ENCODE measurements at places on chromosomes 1 and 21.

GRCh38 chr1:45969866-45970265, 162.6 kb downstream of the PIK3R3 start:
- DNase-seq: no peak

- no peak for DNase-seq
Observed at GRCh38 chr1:6121651-6122370, 58.3 kb downstream of the CHD5 start.

DNA sequence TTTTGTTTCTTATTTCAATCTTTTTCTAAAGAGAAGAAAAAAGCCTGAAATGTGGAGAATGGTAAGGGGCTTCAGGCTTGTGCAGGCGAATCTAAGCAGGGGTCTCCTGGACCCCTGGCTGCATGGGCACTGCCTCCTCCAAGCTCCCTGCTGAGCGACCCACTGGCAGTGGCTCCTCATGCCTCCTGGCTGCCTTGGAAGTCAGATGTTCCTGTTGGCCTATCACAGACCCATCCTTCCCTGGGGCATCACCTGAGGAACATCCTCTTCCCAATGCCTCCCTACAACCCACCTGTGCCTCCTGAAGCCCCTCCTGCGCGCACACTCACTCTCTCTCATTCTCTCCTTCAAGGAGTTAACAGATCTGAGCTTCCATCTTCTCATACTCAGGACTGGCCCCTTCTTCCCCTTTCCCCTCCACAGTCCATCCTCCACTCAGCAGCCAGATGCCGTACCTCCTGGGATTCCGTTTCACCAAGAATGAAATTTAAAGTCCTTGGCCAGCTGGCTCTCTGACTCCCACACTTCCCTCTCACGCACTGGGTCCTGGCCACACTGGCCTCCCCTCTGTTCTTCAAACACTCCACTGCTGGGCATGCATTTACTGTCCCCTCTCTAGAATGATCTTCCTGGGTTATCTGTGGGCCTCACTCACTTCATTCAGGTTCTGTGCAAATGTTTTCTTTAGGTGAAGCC, 41.7 kb downstream of the AZIN2 start:
- DNase-seq: no peak

DNA sequence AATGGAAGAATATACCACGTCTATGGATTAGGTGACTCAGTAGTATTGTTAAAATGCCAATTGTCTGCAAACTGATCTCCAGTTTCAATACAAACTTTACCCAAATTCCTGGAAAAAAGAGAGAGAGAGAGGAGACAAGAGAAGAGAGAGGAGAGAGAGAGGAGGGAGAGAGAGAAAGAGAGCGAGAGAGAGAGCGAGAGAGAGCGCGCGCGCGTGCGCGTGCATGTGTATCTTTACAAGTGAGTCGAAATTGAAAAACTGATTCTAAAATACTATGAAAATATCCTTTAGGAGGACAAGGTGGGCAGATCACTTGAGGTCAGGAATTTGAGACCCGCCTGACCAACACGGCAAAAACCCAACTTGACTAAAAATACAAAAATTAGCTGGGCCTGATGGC, 65.2 kb downstream of the CDC42BPA start:
- DNase-seq: no peak

DNA sequence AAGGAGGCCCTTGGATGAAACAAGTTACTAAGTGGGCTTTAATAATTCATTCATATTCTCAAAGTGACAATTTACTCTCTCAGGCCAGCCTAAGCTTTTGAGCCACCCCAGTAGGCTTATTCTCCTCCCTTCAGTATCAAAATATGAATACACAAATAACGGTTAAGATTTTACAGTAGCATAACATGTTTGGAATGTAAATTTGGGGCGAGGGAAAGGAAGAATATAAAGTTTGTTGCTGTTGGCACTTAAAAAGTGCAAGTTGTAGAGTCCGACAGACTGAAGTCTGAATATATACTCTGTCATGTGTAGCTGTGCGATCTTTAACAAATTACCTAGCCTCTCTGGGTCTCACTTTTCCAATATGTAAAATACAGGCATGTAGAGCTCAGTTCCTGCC, 22.6 kb upstream of the MYSM1 start:
- no peak for DNase-seq

- no peak for DNase-seq
Observed at GRCh38 chr1:240559781-240560180, 52.2 kb downstream of the GREM2 start.

- no peak for DNase-seq
Observed at GRCh38 chr1:214380986-214381695, 100.2 kb downstream of the SMYD2 start.

- no peak for DNase-seq
Observed at GRCh38 chr1:64946916-64947315, 19.4 kb downstream of the JAK1 start.

- DNase-seq: no peak
Observed at GRCh38 chr1:46128344-46128743, 4.1 kb downstream of the PIK3R3 start.

- no peak for DNase-seq
Observed at GRCh38 chr1:180617774-180618395, 13.9 kb upstream of the XPR1 start.

DNA sequence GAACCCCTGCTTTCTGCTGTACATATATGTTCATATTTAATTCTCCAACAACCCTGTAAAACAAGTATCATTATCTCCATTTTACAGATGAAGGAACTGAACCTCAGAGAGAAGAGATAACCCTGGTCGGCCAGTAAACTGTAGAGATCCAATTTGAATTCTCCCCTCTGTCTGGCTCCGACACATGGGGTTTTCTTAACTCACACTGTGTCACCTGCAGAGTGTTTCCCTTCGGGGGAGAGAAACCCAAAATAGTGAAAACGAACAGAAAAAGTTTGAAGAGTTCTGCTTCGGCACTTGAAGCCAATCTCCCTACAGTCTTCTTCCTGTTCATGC, 17.4 kb upstream of the BCAR3 start:
- DNase-seq: no peak

DNA sequence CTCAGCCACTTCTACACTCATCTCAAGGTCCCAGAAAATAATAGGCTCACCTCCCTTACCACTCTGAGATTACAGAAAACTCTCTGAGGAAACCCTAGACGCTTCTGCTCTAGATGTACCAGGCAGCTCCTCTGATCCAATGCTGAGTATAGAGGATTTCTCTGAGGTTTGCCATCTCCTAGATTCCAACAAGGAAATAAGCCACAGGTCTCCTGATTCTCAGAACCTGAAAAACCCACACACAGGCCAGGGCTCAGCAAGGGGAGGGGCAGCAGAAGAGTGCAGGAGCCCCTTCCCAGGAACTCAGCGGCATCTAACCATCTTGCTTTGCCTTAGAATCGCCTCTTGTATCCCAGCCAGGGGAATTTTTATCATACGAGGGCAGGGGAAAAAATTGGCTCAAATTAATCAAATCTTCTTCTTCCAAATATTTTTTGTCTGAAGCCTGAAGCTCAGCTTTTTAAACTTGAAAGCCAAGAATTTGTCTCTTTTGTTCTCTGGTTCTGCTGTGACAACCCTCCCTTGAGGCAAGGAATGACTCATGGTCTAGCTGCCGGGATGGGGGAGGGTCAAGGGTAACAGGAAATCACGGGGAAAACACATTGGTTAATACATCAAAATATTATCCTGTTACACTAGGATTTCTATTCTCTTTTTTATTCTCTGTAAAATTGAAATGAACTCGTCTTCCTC, 30.8 kb downstream of the GORAB start:
- DNase-seq: no peak

- no peak for DNase-seq
Observed at GRCh38 chr1:214454569-214455396, 96.6 kb downstream of the PTPN14 start.

- DNase-seq: no peak
Observed at GRCh38 chr1:66397192-66397591, 136.8 kb upstream of the SGIP1 start.

- no peak for DNase-seq
Observed at GRCh38 chr1:110948038-110948810, 15.5 kb downstream of the LRIF1 start.

DNA sequence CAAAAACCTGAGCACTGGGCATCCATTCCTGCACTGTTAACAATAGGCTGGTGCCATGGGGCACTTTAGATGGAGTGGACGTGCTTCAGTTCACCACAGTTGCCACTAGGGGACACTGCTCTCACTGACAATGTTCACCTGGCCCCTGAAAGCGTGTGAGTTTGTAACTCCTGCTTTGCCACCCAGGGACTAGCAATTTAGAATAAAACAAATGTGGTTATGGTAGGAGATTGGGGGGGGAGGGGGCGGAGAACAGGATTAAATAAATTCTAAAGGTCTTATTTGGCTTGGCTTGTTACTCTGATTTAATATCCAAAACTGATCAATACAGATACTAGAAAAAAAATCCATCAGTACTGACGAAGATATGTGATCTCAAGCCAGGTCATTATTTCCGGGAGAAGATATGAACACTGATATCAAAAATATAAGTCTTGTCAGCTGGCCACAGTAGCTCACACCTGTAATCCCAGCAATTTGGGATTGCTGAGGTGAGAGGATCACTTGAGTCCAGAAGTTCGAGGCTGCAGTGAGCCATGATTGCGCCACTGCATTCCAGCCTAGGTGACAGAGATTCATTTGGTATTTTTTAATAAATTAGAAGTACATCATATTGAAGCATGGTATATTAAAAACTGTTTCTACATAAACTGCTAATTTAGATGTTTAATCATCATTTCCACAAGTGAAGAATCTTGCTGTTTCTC, 23.2 kb downstream of the INTS7 start:
- peak; percentile 10 for DNase-seq

- no peak for DNase-seq
Observed at GRCh38 chr1:93021539-93022134, 57.4 kb upstream of the MTF2 start.

- DNase-seq: no peak
Observed at GRCh38 chr1:38671221-38671620, 188.4 kb downstream of the RRAGC start.

DNA sequence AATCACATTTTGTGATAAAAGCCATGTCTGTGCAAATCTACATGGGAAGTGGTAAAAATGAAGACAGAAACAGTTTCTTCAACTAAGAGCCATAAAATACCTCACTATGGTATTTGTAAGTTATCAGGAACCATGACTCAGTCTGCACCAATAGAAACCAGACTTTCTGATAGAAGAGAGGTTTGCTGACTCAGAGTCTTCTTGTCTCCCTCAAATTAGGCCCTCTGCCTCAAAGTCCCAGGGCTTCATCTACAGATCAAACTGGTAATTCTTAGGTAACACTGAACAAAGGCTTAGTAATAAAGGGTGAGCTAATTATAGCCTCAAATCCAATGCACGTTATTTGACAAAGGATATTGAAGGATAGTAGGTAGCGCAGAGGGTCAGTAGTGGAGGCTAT, 30.9 kb upstream of the SSX2IP start:
- no peak for DNase-seq

DNA sequence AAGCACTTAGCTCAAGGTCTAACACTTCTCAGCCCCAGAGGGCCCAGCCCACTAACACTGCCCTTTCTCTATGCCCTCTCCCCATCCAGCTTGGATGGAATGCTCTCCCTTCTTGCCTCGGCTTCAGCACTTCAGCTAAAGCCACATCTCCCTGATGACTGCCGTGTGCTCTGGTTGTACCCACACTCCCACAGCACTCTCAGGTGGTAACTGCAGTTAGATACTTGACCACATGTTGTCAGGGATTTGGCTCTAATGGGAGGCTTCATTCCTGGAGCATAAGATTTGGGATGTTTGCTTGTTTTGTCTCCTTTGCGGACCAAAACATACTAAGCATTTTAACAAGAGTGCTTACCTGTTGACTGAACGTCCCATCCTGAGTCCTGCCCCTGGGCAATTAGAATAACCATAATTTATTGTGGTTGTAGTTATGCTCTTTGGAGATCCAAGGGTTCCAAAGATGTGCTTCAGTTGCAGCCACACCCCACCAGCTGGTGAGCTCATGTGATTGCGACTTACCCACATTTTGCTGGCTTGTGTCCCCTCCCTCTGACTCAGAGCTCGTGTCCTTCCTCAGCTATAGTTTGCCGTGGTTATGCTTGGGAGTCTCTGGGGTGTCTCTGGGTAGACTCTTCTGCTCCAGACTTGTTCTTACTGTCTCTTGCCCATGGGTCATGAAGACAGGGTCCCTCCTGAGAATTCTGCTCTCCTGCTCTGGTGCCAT, 7.7 kb upstream of the SLC26A9 start:
- no peak for DNase-seq

- no peak for DNase-seq
Observed at GRCh38 chr1:171819946-171820345, 21.4 kb upstream of the DNM3 start.

GRCh38 chr1:179231923-179232322, 2.4 kb upstream of the ABL2 start:
- DNase-seq: no peak

DNA sequence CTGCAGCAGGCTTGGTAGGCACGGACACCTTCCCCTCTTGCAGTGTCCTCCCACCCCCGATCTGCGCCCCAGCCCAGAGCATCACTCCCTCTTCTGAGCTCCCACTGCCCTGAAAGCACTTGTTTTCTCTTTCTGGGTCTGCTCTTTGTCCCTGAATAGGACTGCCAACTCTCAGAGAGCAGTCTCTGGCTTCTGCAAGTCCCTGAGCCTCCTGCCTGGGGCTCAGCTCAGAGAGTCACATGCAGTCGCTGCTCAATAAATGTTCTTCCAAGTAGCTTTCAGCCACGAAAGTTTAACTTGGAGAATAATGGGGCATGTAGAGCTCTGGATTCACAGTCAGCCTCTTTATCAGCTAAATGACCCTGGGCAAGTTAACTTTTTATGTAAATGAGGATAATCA, 205.6 kb downstream of the HIVEP3 start:
- no peak for DNase-seq

GRCh38 chr1:109392788-109393616, 4.7 kb downstream of the SORT1 start:
- DNase-seq: no peak

DNA sequence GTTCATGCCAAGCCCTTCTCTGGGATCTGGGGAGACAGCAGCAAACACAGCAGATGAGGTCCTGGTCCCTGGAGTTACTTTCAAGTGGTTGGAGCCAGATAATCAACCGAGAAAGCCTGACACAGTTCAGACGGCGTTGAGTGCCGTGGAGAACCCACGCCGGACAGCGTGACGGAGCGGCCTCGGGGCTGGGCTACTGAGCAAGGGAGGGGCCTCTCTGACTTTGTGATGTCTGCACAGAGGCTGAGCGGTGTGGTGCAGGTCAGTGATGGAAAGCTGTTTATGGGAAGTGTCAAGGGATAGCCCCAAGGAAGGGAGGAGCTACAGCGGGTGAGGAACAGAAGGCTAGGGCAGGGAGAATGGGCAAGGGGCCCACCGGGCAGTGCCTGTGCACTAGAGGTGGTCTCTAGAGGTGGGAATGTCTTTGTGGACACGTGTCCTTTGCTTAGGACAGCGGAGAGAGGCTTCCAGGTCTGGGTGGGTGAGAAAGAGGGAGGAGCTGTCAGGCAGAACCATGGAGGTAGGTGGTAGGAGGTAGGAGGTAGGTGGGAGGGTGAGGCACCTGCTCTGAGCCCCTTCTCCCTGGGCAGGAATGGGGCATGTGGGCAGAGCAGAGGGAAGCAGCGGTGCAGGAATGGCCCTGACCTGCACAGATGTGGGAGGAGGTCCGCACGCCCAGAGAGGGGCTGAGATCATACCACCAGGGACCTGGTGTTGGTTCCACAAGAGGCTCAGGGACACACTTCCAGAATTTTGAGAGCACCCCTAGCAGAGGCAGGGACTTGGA, 62.8 kb downstream of the RUNX3 start:
- DNase-seq: no peak
